ENCODE measurements at places on chromosomes 7 and 10.
A peak's percentile ranks its signal among the peaks of the same experiment; 100 is the strongest.

DNA sequence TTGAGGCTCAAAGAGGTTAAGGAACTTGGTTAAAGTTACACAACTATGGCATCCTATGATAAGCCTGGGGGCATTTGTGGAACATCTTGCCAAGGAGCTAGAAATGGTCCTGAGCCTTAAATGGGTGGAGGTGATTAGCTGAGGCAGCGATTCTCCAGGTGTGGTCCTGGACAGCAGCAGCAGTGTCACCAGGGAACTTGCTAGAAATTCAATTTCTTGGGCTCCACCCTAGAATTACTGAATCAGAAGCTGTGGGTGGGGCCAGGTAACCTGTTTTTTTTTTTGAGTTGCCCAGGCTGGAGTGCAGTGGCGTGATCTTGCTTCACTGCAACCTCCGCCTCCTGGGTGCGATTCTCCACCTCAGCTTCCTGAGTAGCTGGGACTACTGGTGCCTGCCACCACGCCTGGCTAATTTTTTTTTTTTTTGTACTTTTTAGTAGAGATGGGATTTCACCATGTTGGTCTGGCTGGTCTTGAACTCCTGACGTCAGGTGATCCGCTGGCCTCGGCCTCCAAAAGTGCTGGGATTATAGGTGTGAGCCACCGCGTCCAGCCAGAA, 13.1 kb downstream of the RPS24 start:
- no peak for DNase-seq

DNA sequence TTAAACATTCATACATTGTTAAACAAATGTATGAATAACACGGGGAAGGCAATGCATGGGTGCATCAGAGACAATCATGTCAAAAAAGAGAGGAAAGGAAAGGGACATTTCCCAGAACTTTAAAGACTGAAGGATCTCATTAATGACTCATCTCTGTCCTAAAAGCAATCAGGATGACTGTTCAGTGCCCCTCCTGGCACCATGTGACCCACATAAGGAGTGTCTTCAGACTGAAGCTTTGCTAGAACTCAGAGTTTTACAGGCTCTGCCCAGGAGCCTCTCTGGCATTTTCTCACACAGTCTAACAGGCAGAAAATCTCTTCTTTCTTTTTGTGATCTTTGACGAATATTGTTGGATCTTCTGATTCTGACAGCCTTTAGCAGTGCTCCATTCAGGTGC, 315.3 kb downstream of the OTUD1 start:
- no peak for DNase-seq

GRCh38 chr7:29896685-29897411, 90.5 kb downstream of the WIPF3 start:
- DNase-seq, result no peak

DNA sequence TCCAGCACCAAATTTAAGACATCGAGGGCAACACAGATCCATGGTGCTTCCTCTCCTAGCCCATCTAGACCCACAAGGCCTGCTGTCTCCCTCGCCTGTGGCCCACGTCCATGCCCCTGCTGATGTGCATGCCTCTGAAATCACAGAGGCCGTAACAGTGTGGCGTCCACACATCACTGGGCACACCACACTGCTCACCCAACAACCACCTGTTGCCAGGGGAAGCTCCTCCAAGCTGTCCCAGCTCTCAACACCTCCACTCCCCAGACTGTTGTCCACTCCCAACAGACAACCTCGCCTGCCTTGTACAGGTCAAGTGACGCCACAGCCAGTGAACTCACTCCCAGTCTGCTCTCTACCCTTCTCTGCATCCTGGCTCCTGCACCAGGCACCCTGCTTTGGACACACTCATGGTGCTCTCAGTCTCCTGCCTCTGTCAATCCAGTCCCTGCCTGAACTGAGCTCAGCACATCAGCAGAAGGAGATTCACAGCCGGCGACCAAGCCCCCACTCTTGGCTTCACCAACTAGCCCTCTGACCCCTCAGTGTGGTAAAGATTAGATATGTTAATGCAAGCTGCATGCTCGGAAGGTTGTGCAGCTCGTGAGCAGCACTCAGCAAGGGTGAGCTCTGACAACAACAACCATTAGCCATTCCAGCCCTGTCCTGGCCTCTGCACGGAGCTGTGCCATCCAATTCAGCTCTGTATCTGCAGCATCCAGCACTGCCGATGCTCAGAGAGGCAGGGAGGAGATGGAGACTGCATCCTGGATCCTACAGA, 197.0 kb downstream of the TNS3 start:
- DNase-seq, result no peak

- DNase-seq, result no peak
Observed at GRCh38 chr7:33634606-33635005, 270.7 kb upstream of the BMPER start.

DNA sequence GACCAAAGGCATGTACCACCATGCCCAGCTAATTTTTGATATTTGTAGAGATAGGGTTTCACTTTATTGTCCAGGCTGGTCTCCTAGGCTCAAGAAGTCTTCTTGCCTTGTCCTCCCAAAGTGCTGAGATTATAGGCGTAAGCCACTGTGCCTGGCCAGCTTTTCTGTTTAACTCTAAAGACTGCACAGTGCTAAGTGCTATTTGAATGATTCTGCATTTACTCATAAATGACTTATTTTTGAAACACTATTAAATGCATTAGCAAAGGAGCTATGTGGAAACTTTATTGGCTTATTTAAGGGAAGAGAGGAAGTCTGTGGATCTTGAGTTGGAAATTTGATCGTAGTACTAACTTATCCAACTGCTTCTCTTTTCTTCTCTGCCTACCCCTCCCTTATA, 89.1 kb downstream of the NT5C2 start:
- DNase-seq, result no peak

DNA sequence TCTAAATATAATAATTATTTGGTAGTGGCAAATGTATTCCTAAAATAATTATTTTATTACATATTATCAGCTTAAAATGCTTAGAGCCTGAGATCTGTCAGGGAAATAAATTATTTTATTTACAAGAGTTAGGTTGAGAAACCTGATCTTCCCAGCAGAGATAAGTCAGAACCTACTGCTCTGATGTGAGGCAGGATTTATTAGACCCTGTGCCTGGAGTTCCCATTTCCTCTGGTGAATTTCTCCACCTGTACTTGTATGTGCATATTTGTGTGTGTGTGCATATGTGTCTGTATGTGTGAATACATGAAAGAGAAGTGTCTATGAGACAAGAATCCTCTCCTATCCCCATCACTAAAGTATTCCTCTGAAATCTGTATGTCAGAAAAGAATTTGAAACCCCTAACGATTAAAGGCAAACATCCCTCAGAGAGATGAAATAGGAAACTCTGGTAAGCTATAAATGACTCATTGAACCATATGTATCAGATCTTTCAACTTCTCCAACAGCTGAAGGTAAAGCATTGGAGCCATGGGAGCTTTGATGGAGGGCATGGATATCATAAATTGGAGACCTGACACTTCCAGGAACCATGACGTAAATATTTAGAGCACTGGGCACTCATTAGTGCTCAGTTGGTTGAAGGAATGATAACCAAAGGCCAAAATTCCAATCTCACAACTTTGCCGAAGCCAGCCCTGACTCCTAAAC, 190.9 kb downstream of the XPNPEP1 start:
- DNase-seq, result no peak

DNA sequence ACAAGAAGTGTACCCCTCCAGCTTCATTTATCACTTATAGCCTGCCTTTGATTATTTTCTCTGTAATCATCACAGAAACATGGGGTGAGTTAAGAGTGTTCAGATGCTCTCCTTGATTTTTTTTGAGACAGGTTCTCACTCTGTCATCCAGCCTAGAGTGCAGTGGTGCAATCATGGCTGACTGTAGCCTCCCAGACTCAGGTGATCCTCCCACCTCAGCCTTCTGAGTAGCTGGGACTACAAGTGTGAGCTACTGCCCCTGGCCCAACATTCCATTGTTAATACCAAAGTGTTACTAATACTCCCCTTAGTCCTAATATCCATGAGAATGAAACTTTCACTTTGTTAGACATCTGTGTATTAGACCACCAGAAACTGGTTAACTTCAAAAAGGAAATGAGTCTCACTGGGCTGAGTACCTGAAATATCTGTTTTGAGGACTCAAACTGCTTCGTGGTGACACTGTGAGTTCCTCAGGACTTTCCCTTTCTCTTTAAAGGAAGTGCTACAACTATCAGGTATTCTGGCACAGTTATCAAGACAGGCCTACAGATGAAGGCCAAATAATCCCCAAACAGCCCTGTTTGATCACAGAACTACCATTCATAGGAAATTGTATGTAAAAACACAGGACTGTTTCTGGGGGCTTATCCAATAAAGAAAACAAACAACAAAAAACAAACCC, 20.5 kb upstream of the CFAP70 start:
- no peak for DNase-seq

DNA sequence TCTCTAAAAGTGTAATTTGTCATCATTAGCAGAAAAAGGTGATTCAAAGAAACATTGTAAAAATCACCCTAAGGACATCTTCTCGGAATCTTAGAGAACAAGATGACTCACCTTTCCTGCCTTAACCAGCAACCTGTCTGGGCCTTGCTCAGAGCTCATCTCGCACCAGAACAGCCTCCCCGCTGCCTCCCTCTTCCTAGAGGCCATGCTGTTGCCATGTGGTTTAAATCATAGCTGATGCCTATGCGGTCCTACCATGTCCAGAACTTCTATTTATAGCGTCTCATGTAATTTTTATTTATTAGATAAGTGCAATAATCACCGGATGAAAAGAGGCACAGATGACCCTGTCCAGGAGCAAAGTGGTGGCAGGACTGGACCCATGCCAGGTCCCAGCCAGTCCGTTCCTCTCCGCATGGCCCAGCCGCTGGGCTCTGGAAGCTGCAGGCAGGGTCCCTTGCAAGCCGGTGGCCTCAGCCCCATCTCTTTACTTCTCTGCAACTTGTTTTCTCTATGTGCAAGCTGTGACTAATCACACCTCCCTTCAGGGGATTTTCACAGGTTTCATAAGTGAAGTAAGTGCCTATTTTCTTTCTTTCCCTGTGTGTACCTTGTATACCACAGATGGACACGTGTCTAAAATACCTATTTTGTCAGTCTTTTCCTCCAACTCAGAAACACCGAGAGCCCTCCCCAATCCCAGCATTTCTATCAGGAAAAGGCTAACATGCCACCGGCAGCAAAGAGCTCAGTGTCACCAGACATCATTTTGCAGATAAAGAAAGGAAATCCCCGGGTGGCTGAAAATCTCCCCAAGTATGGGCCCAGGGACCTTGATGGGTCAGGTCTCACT, 27.1 kb downstream of the KLF6 start:
- DNase-seq, result no peak

- DNase-seq, result no peak
Observed at GRCh38 chr10:121281576-121281975, 316.7 kb downstream of the FGFR2 start.

GRCh38 chr10:70126700-70127395, 5.8 kb downstream of the AIFM2 start:
- DNase-seq, result no peak

- DNase-seq, result peak; percentile 49
Observed at GRCh38 chr7:114957444-114957843, 35.5 kb downstream of the MDFIC start.

- DNase-seq, result no peak
Observed at GRCh38 chr7:106070567-106071254, 41.4 kb downstream of the SYPL1 start.

- DNase-seq, result peak; percentile 85
Observed at GRCh38 chr10:97333601-97334369, 744 bp downstream of the FRAT2 start.

- DNase-seq, result no peak
Observed at GRCh38 chr7:105896407-105896911, 20.1 kb upstream of the ATXN7L1 start.

- DNase-seq, result no peak
Observed at GRCh38 chr7:85287106-85287825, 100.4 kb upstream of the SEMA3D start.

GRCh38 chr10:88107296-88108097, 244.1 kb downstream of the PTEN start:
- DNase-seq, result peak; percentile 68
